ENCODE measurements at places on chromosomes 4 and X.

DNA sequence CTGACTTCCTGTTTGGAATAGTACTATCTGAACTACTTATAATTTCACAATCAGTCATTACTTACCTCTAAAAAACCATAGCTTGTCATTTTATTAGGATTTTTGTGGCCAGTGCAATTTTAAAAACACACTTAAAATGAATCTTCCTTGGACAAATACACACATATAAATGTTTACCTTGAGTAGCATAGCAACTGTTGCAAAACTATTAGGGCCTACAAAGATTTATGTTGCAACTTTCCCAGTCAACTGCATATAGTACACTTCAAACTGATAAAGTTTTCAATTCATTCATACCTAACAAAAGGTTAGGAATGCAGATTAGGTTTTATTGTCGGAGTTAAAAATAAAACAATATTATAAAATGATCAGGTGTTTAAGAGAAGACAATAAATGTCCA is 193.0 kb downstream of the PDGFC start:
- no peak for DNase-seq

GRCh38 chr4:22573641-22574040 is 57.8 kb upstream of the ADGRA3 start:
- no peak for DNase-seq

- DNase-seq = no peak
Measured at GRCh38 chrX:71492231-71493065, 40.5 kb upstream of the OGT start.

DNA sequence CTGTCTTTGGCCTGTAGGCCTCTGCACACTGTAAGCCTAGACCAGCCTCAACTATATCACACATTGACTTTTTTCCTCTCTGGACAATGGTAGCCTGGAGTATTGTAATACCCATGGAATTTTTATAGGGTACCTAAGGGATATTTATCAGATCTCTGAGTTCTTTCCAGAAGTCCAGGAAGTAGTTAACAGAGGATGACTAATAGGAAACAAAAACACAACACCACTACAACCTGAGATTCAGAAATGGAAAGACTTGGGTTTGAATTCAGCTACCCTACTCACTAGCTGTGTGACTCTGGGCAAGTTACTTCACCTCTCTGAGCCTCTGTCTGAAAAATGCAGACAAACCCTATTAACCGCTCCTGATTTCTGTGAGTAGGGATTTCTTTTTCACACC is 7.7 kb upstream of the STX18 start:
- no peak for DNase-seq

DNA sequence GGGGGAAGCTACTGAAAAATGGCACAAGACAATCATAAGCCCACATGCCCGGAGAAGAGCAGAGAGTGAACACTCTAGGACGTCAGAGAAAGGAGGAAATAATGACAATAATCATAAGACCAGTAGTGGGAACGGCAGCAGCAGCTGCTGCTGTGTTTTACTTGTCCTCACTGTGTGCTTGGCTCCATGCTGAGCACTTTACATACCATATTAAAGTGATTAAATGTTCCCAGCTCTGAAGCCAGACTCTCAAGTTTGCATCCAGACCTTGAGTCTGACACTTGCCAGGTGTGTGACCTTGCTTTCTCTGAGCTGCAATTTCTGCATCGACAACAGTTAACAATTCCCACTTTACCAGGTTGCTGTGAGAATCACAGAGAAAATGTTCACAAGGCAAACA is 255.4 kb downstream of the SPANXN1 start:
- DNase-seq = no peak

DNA sequence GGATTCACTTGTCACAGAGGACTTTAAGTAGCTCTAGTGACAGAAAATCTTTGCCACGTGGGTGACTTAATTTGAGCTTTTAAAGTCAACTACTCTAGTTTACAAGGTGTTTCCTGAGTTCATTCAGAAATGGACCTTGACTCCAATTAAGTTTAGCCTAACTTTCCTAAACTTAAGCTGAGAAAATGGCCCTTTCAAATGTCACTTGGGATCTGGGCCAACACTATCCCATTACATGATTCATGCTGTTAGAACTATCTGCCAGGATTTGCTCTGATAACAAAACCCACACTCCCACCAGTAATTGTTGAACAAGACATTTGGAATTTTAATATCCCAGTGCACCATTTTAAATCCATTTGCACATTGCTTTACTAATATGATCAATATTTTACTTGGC is 40.8 kb downstream of the C4orf46 start:
- DNase-seq = no peak

- no peak for DNase-seq
Measured at GRCh38 chrX:12497832-12498591, 293.2 kb upstream of the PRPS2 start.

GRCh38 chr4:189001971-189002450 is 862.8 kb downstream of the TRIML1 start:
- no peak for DNase-seq

GRCh38 chrX:10990418-10990817 is 120.7 kb upstream of the HCCS start:
- DNase-seq = no peak

DNA sequence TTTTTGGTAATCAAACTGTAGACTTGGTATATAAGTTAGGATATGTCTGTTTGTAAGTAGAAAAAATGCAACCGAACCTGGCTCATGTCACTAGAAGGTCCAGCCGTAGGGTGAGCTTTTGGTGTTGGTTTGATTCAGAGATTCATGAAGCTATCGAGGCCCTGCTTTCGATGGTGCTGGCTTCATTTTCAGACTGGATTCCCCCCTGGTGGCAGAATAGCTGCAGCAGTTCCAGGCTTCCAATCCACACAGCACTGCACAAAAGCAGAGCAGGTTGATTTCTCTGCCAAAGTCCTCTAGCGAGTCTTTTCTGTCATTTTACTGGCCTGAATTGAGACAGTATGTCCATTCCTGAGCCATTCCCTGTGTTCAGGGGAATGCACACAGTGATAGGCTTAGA is 33.1 kb downstream of the PDK3 start:
- peak; percentile 13 for DNase-seq

DNA sequence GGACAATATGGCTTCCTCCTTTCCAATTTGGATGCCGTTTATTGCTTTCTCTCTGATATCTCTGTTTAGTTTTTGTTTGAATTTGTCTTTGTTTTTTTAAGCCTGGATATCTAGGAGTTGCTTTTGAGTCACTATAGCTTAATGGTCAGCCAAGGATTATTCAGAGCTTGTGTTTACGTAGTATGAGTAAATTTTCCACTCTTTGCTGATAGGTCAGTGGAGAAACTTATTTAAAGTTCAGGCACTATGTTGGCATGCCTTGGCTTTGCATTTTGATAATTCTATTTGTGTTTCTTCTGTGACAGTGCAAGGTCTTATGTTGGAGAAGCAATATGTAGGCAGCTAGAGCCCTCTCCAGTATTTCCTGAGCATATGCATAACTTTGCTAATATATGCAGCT is 315.2 kb downstream of the GRID2 start:
- DNase-seq = no peak

DNA sequence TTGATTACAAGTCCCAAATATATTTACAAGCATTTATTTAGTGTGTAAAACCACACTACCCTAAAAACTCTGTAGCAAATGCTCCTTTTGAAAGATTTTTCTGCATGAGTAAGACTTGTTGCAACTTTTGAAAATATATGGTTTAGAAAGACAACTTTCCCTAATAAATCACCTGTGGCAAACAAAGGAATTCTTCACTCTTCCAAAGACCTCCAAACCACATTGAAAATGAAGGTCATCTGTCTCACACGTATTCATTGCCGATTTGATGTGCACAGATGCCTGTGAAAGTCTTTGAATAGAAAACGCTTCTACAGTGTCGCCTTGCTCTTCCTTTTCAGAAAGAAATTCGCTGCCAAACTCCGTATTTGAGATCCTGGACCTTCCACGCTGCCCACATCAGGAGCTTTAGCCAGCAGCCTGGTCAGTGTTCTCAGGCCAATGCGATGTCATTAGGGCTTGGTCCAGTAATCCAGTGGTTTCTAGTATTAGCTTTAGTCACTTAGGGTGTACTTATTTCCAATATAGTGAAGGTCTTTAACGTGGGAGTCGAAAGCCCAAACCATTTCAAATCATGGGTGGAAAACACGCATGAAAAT is 22.2 kb downstream of the SPINK2 start:
- DNase-seq = no peak

GRCh38 chrX:110381216-110381615 is 22.6 kb downstream of the RTL9 start:
- no peak for DNase-seq

DNA sequence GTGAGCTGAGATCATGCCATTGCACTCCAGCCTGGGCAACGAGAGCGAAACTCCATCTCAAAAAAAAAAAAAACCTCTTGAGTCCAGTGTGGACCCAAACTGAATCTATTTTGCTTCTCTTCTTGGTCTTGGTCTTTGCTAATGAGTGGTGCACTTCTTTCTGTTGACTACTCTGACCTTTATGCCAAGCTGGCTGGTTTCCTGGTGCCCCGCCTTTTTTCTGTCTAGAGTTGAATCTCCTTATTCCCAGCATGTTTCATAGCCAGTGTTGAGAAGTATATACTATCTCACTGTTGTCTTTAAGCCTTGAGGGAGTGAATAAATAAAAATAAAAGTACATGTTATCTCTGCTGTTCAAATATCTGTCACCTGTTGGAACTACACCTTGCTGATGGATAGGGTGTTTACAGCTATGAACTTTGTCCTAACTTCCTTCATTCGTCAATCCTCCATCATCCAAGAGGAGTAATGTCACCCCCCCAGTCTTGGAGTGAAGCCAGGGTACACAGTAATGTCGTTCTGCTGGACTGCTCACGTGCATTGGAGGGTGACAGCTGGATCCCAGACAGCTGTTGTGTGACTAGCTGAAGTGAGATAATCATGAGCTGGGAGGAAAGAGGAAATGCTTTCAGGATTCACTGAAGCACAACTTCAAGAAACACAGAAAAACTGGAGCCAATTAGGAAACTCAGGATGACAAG is 99.3 kb upstream of the PRKG2 start:
- peak; percentile 65 for DNase-seq

GRCh38 chr4:62455871-62456270 is 1255.7 kb downstream of the ADGRL3 start:
- DNase-seq = no peak

GRCh38 chr4:106898621-106899230 is 137.4 kb downstream of the DKK2 start:
- peak; percentile 65 for DNase-seq

GRCh38 chrX:96838537-96838936 is 45.2 kb upstream of the RPA4 start:
- no peak for DNase-seq

GRCh38 chr4:36322921-36323354 is 41.5 kb downstream of the DTHD1 start:
- DNase-seq = no peak

DNA sequence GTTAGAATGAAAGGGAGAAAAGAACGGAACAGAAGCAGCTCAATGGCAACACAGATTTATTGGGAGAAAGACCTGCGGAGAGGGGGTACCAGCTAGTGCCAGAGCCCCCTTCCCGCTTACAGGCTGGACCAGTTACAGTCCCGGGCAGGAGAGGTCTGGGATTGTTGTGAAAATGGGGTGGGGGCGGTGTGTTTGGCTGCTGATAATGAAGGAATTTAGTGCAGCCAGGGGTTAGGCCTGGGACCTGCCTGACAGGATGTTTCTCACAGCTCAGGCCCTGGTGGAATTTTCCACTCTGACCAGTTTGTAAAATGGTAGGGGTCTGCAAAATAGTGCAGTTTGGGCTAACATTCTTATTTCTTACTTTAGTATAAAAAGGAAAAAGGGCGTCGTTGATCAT is 75.4 kb upstream of the SPIN4 start:
- DNase-seq = no peak

GRCh38 chr4:118352843-118353533 is at the start of gene PRSS12:
Gene PRSS12, minus strand, starts transcription at chr4:118353003. Its CDS starts 283 bp downstream, at chr4:118352720.
- DNase-seq = peak; percentile 83

- peak; percentile 29 for DNase-seq
Measured at GRCh38 chr4:126775485-126776106, 857.2 kb upstream of the INTU start.

DNA sequence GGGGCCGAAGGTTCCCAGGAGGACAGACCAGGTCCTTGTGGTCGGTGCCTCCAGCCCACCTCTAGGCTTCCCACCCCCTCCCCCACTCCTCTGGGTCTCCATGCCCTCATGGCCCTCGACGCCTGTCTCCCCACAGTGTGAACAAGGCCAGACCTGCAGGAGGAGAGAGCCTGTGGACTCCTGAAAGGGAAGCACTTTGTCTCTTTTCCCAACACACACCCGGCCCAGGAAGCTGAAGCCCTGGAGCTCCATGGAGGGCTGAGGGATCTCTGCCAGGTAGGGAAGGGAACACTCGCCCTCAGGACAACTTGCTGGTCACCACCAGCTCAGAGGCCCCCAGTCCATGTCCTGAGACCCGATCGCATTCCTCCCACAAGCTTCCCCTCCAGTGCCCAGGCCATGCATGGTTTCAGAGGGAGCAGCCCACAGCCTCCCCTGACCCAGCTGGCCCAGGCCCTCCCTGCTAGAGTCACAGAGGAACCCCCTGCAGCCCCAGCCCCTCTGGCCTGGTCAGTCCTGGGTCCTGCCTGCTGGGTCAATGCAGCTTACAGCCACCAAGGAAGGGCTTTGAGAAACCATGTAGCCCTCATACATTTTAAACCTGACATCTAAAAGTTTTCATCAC is 60.8 kb downstream of the ABLIM2 start:
- DNase-seq = no peak

DNA sequence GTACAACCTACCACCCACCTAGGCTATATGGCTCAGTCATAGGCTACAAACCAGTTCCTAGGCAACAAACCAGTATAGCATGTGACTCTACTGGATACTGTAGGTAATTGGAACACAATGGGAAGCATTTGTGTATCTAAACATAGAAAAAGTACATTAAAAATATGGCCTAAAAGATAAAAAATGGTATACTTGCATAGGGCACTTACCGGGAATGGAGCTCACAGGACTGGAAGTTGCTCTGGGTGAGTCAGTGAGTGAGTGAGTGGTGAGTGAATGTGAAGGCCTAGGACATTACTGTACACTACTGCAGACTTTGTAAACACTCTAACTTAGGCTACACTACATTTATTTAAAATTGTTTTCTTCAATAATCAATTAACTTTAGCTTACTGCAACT is 139.2 kb upstream of the RBPJ start:
- peak; percentile 74 for DNase-seq

- no peak for DNase-seq
Measured at GRCh38 chrX:37641859-37642258, 43.7 kb upstream of the XK start.

DNA sequence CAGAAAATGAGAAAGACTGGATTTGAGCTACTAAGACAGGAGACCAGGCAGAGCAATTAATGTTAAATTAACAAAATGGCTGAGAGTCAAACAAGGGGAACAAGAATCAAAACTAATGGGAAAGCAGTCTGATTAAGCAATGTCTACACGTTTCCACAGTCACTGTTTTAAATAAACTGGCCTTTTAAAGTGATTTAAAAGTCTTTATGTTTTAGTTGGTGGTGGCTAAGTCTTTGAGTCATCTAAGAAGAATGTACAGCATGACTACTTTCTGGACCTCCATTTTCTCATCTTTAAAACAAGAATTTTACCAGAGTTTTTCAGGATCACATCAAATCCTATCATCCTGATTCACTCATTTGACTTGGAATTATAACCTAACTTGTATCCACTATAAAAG is 233.8 kb downstream of the ENOX2 start:
- peak; percentile 1 for DNase-seq
